ENCODE measurements at places on chromosomes 7 and 10. TPM values are rescaled to one million over a fixed set of nuclear protein-coding genes. Genes with fewer than 3 reads are reported as not detected.

FHIP2A gene
- total RNA-seq: 25.7 TPM

BEND7 gene
- total RNA-seq: 10.6 TPM

HIP1 gene
- total RNA-seq: 27.2 TPM

SLIT1 gene
- 0.17 TPM for total RNA-seq

FAM53B gene
- 10.8 TPM for total RNA-seq

ATP6V1F gene
- total RNA-seq: 128 TPM

SFRP4 gene
- 54.2 TPM for total RNA-seq

CNTNAP2 gene
- total RNA-seq: not detected

GRID1 gene
- 0.33 TPM for total RNA-seq

DNA sequence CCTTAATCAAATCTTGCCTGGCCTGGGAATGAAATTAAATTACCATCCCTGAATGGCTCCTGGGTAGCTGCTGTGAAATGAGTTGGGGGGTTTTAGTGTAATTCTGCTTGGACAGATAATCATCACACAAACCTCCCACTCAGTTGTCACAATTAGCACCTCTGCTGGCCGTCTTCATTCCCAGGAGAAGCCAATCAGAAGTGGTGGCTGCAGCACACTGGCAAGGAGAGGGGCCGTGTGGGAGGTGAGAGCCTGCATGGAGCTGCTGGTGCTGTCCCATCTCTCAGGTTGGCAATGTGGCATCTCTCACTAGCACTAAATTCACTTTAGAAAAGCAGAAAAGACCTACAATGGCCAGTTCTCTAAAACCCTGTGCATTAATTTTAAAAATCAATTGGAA, 92.5 kb downstream of the NT5C2 start:
- no peak for DNase-seq

GRCh38 chr7:97006816-97007582, 1.6 kb downstream of the DLX6 start:
- DNase-seq: no peak

GRCh38 chr7:149624006-149624405, 126.4 kb upstream of the ZNF746 start:
- DNase-seq: peak; percentile 8

GRCh38 chr10:24944512-24945255, 7.7 kb downstream of the PRTFDC1 start:
- peak; percentile 70 for DNase-seq

DNA sequence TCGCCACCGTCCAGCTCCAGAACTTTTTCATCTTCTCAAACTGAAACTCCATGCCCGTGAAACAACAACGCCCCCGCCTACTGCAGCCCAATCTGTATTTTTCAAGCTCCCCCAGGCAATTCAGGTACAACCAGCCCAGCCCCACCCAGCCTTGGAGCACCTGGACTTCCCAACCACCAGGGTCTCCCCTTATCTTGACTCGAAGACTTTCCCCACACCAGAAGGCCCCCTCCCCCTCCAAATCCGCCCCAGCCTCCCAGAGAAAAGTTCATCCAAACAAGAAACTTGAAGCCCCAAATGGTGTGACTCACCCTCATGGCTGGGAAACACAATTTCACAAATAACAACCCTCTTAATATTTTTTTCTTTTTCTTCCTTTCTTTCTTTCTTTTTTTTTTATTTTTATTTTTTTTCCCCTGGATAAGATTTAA, 10.6 kb downstream of the ZCCHC24 start:
- peak; percentile 89 for DNase-seq

DNA sequence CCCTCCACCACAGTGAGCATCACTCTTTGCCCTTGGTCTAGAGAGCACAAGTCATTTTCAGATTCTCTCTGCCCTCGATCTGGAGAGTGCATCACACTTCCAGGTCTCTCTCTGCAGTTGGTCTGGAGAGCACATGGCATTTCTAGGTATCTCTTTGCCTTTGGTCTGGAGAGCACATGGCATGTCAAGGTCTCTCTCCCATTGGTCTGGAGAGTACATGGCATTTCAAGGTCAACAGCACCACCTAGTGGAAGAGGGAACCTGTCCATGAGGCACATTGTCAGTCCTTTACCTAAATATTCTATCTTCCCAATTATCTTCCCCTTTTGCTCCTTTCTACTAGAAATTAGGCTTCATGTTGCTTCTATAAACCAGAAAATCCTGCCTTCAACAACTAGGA, 1139.4 kb downstream of the XPNPEP1 start:
- peak; percentile 36 for DNase-seq

- DNase-seq: no peak
Measured at GRCh38 chr7:129108581-129108980, 35.9 kb upstream of the TSPAN33 start.

DNA sequence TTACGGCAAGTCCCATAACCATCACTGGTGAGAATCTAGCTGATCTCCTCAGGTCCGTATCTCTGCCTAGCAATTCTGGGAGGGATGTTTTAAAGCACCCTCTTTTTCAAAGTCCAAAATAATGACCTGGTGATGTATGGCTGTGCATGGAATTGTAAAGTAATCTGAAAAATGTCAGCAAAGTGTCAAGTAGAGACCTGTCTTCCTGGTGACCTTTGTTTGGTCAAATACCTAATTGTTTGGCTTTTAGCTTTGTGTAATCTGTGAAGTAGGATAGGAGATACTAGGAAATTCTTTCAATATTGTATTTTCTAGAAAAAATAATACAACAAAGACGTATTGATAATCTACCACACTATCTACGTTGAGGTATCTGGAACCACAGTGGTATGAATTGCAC, 51.0 kb downstream of the ABCB5 start:
- no peak for DNase-seq

GRCh38 chr7:156167417-156167807, 355.1 kb upstream of the SHH start:
- DNase-seq: no peak

Measured in fibroblast of lung (primary cell).